ENCODE measurements at places on chromosomes 2 and 18.

DNA sequence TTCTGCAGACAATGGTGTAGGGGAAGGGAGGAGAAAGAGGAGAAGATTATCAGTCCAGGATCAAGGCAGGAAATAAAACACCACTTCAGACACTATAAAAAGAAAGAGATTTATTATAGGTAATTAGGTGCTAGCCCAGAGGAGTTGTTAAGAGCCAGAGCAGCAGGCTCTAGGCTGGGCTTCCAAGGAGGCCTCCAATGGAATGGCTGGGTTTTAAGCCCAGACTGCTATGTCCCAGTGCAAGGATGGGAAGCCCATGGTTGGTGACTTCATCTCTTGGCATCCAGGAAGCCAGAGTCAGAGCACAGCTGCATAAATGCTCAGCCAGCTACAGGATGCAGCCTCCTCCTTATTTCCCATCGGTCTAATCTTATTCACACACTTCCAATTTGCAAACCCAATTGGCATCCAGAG, 95.6 kb downstream of the LAMA3 start:
- DNase-seq, result no peak

GRCh38 chr18:76491776-76492668, 3.0 kb downstream of the ZNF516 start:
- DNase-seq, result no peak

DNA sequence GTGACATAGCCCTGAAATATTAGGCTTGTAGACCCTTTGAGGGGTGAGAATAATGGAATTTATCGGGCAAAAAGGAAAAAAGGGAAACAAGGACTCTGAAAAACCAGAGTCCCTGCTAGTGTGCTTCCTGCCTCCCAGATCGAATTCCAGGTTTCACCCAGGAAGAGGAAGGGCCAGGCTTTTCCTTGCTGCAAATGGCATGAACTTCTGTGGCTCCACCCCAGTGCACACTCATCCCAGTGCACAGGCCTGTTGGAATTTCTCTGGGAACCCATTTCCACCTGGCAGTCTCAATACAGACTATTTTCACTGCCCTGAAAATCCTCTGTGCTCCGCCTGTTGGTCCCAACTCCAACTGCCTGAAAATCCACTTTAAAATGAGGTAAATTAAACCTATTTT, 29.9 kb downstream of the C18orf54 start:
- DNase-seq, result no peak

- DNase-seq, result no peak
Measured at GRCh38 chr2:217851191-217852020, 151.4 kb downstream of the TNS1 start.

GRCh38 chr2:14826518-14826917, 194.0 kb downstream of the LRATD1 start:
- no peak for DNase-seq

GRCh38 chr2:129865976-129866375, 113.5 kb upstream of the RAB6C start:
- DNase-seq, result no peak

DNA sequence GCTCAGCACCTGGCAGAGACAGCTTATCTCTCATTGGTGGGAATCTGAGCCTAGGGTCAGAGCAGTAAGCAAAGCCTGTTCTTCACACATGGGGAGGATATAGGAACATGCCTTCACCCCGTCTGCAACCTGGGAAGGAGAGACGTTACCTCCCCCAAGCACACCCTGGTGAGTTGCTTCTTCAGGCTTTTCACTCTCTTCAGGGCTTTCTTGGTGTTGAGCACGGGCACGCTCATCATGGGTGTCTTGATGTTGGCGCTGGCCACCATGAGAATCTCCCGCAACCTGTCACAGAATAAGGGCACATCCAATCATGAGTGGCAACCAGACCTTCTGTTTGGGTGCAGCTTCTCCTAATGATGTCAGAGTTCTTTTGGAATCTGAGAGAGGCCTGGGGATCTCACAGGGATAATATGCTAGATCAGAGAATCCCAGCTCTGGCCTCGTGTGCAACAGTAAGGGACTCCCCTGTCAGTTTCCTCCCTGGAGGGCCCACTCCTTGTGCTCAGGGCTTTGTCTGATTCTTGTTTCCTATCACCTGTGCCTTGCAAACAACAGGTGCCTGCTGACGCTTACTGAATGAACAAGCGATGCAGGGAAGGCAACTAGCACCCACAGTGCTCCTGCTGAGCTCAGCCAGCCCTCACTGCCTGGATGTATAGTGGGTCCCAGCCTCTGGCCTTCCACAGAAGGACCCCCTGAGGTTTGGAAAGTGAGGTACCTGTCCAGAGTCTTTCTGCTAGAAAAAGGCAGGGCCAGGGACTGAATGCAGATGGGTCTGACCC, 66.3 kb downstream of the POLR1A start:
- no peak for DNase-seq
